Stimulated activated CD4-positive, alpha-beta T cell treated with anti-CD3 and anti-CD28 coated beads, Interleukin-2, amount 100 ng/mL, for 24 hours (primary cell): ENCODE measurements at places on chromosomes 13 and 19.

- DNase-seq = no peak
Observed at GRCh38 chr19:41298348-41298964, 11.5 kb upstream of the CCDC97 start.

GRCh38 chr13:66887088-66887487, 343.0 kb downstream of the PCDH9 start:
- no peak for DNase-seq

DNA sequence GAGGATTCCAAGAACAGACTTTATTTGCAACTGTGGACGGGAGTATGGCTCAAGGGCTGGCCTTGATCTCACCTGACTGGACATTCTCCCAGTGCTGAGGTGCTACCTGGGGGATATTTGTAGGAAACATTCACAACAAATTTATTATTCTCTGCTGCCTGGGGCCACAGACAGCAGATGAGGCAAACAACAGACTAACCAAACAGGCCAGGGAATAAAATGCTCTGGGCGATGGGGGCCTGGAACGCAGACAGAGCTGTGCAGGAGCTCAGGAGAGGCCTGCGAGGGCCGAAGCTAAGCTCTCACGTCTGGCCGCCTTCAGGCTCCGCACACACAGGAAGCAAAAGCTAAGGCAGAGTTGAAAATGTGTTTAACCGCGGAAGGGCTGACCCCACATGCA, 7.8 kb downstream of the PLPP2 start:
- DNase-seq = no peak

- DNase-seq = no peak
Observed at GRCh38 chr19:58380037-58380661, 681 bp downstream of the ZNF837 start.

GRCh38 chr19:8641908-8642547, 11.6 kb downstream of the NFILZ start:
- DNase-seq = no peak

DNA sequence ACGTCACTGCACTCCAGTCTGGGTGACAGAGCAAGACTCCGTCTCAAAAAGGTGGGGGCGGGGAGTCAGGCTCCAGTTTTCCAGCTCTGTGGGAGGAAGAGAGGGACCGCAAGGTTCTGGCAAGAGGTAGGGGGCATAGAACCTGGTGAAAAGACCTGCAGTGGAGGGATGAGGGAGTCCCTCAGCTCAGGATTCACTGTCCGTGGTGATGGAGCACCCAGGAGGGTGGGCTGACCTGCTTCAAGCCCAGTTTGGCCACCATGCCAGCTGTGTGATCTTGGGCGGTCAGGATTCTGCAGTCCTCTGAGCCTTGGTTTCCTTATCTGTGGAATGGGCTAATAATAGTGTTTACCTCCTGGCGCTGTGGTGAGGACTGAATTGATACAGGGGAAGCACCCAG, 21.2 kb downstream of the SLC8A2 start:
- DNase-seq = no peak

DNA sequence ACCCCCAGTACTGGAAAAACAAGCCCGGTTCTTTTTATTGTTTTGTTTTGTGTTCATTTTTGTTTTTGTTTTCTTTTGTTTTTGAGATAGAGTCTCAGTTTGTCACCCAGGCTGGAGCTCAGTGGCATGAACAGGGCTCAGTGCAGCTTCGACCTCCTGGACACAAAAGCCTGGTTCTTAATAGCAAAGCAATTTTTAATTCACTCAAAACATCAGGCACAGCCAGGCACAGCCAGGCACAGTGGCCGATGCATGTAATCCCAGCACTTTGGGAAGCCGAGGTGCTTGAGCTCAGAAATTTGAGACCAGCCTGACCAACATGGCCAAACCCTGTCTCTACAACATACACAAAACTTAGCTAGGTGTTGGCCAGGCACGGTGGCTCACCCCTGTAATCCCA, 30.7 kb downstream of the INSR start:
- no peak for DNase-seq

GRCh38 chr19:6164906-6165531, 29.6 kb downstream of the ACSBG2 start:
- DNase-seq = no peak

- DNase-seq = no peak
Observed at GRCh38 chr13:42043676-42044075, 4.8 kb upstream of the DGKH start.

- peak; percentile 84 for DNase-seq
Observed at GRCh38 chr19:50333737-50334617, 4.8 kb upstream of the KCNC3 start.

DNA sequence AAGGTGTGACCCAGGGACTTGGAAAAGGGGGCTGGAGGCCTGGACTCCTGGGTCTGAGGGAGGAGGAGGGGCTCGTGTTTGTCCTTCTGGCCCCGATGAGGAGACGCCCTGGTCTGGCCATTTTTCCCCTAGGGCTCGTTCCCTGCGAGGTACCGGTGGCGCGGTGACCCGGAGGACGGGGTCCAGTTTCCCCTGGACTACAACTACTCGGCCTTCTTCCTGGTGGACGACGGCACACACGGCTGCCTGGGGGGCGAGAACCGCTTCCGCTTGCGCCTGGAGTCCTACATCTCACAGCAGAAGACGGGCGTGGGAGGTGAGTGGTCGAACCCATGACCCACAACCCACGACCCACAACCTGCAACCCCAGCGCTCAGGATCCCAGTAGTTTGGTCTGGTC, 10.8 kb downstream of the TRPM4 start:
- DNase-seq = no peak

DNA sequence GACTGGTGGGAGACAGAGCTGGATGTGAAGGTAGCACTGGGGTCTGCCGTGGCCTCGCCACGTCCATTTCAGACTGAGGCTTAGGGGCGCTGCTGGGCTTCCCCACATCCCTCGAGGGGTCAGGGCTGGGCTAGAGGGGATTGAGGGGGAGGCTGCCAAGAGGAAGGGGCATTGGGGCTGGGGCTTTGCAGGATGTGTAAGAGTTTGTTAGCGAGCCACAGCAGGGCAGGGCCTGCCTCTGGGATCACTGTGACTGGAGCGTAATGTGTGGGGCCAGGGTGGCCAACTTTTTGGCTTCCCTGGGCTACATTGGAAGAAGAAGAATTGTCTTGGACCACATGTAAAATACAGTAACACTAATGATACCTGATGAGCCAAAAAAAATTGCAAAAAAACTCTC, 14.1 kb downstream of the ARID3A start:
- DNase-seq = no peak

DNA sequence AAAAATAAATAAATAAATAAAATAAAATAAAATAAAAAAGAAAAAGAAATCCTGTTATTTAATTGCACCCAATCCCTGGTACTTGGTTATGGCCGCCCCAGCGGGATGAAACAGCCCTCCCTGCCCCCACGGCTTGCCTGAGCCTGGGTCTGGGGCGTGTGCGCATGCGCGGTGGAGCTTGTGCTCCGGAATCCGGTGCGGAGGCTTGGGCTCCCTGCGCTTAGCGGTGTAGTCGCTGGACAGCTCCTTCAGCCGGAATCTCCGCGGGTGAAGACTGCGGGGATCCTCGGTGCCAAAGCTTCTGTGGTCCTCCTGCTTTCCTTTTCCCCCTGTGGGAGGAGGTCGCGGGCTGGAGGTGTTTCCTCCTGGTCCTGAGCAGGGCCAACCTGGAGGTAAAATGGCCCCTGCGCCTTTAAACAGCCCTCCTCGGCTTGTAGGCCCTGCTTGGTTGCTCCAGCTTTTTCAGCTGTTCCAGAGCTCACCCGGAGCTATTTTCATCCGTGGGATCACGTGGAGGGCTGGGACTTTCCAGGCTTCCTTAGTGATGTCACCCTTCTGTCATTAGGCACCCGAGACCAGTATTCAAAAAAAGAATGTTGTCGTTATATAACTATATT, at the start of gene PLA2G4C:
PLA2G4C (minus strand) TSS at position 468 of the 617 bp plus-strand sequence. CDS start 4,288 bp downstream, outside the sequence.
- peak; percentile 87 for DNase-seq

DNA sequence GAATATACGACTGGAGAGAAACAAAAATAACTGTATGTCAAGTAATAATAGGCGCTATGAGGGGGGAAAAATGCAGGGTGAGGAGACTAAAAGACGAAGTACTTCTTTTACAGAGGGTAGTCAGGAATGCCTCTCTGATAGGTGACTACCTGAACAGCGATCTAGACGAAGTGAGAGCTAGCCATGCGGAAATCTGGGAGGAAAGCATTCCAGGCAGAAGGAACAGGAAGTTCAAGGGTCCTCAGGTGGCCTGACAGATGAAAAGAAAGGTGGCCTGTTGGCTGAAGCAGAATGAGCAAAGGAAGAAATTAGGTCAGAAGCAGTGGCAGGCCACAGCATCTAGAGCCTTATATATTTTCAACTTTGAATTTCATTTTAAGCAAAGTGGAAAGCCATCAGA, 13.3 kb downstream of the ZDHHC20 start:
- DNase-seq = no peak

DNA sequence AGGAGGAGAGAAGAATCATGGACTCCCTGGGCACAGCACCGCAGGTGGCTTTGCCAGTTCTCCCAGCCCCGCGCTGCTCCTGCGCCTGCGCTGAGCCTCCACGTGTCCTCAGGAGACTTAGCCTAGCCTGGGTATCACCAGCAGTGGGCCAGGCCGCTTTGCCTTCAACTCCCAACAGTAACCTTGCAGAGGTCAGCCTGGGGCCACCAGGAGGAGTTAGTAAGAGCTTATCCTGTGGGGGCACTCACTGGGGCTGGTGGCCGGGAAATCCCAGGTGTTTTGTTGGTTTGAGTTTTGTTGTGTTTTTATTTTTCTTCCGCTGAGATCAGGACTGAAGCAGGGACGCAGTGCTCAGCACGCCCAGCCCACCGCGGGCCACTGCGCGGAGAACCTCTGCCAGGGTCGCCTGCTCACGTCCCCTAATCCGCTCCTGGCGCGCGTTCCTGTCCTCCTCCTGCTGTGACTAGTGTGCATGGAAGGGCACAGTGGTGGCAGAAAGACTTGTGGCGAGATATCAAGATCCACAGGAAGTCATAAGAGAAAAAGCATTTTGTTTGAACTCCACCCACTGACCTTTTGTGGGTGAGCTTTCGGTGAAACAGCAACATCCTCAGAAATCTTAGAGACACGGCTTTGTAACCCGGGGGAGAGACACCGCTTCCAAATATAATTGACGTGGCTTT, 207.4 kb upstream of the RFC3 start:
- DNase-seq = peak; percentile 66
